ENCODE measurements at places on chromosomes 3 and 15.

GRCh38 chr3:55701997-55702396 is 214.9 kb upstream of the WNT5A start:
- no peak for DNase-seq

GRCh38 chr15:60379525-60380274 is 18.1 kb downstream of the ANXA2 start:
- DNase-seq = no peak

DNA sequence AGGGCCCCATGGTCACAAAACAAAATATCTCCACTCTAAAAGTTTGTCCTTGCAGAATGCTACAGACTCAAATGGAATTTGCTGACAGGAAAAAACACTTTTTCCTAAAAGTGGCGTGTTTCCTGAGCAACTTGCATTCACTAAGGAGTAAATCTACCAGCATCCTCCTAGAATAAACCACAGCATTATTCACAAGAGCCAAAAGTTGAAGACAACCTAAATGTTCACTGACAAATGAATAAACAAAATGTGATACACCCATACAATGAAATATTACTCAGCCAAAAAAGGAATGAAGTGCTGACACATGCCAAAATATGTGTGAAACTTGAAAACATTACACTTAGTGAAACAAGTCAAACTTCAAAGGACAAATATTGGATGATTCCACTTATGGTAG is 28.9 kb downstream of the ITGB5 start:
- DNase-seq = no peak

DNA sequence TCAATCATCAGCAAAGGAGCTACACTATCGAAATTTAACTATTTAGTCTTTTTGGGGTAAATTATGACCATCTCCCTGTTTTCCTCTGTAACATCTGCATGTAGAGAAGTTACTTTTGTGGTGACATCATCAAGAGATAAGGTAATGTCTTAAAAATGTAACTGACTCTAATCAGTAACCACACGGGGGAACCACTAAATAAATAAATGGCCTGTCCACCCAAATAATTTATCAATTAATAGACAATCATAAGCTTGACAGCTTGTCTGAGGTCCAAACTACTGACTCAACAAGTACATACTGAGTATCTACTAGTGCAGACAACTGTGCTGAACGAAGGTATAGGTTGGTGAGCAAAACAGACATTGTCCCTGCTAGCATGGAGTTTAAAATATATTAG is 219.3 kb downstream of the SLC9A9 start:
- DNase-seq = no peak

DNA sequence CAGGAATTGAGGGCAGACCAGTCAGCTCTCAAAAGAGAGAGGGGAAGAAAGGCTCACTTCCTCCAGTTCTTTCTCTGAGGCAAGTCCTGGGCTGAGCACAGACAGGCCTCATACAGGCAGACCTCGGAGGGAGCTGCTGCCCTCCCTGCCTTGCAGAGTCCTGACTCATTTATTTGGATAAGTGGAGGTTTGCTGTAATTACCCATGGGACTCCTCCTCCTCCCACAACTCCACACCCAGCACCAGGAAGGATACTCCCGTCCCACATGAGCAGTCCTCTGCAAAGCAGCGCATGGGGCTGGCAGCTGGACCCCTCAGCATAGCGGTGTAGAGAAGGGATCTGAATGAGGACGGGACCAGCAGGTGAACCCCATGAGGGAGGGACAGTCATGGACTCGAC is 13.4 kb upstream of the SCN10A start:
- DNase-seq = no peak

DNA sequence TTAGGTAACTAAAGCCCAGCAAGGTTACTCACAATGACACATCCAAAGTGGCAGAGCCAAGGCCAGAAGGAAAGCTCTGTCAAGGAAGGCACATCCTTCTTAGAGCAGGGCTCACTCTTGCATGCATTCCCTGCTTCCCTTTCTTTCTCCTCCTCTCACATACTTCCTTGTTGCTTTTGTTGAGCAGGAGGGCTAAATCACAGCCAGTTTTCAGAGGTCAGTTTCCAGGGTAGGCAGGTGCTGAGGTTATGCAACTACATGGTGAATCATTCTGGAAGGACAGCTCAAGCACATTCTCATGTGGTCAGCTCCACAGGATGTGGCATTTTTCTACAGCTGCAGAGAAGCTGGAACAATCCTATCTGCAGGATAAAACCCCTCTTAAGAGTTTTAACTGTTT is 275.6 kb downstream of the ZNF621 start:
- DNase-seq = no peak

DNA sequence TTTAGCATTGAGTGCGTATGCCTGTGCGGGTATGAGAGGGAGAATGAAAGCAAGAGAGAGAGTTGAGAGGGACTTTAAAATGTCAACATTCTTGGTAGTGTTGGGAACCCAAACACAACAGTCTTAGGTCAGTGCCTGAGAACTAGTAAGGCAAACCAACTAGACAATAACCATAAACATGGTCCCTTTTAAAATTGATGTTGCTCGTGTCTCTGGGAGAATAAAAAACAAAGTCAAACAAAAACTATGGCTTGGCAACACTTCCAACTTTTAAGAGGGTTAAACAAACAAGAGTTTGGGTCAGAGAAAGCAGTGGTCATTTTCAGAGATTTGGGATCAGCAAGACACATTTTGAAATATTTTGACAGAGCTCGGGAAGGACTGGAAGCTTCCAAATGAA is 146.7 kb upstream of the THBS1 start:
- no peak for DNase-seq
